NCI-H1092 (cell line): ENCODE measurements at places on chromosomes 2 and 18.

GRCh38 chr2:240129731-240130392, 6.2 kb downstream of the COPS9 start:
- no peak for DNase-seq

- DNase-seq: no peak
Observed at GRCh38 chr2:161115605-161116380, 44.4 kb upstream of the TANK start.

GRCh38 chr2:129329574-129329973, 649.9 kb upstream of the RAB6C start:
- no peak for DNase-seq

GRCh38 chr2:49737606-49738005, 583.3 kb upstream of the FSHR start:
- DNase-seq: no peak

GRCh38 chr2:33503002-33503401, 26.6 kb downstream of the RASGRP3 start:
- no peak for DNase-seq

GRCh38 chr2:101952551-101952950, 39.2 kb upstream of the IL1R2 start:
- no peak for DNase-seq

DNA sequence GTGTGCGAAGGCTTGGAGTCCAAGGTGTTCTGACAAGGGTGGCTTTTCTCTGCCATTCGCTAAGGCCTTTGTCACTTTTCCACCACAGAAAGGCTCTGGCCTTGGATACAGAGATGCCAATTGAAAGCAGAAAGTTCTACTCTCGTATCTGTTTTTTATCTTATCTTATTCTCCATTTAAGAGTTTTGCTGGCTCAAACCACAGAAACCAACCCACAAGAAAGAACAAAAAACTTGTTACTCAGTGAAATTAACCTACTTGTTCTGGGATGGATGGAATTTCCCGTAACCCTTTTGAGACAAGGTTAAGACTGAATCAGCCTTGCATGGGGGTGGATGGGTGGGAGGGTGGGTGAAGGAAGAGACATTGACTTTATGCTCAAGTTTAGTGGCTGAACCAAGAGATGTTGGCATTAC, 221.7 kb downstream of the CDH20 start:
- no peak for DNase-seq

DNA sequence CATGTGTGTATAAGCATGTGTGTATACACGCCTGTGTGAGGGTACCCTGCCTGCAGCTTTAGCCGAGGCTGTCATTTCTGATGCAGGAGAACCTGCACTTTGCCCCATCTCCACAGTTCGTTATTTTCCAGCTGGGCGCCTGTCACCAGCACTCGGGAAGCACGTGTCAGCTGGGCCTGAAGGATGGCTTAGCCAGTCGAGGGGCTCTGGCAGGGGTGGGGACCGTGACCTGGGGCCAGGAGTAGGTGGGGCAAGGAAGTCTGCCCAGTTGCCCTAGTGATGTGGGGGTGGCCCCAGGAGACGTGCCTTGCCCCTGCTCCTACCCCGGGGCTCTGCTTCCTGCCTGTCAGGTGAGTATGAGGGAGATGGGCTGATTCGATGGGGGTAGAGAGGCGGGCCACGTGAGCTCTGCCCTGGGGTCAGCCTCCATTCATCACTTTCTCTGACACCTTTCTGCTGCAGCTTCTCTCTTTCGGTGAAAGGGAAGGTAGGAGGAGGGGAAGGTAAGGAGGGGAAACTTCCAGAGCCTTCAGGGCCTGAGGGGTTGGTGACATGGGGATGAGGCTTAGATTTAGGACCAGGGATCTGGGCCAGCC, 130.6 kb upstream of the SKOR2 start:
- DNase-seq: no peak

GRCh38 chr2:10771786-10772185, 40.8 kb downstream of the PDIA6 start:
- DNase-seq: no peak

GRCh38 chr18:3481696-3482210, 31.8 kb downstream of the TGIF1 start:
- no peak for DNase-seq

GRCh38 chr2:171163261-171163660, 2.6 kb upstream of the TLK1 start:
- DNase-seq: no peak

- DNase-seq: no peak
Observed at GRCh38 chr18:21386523-21387240, 144.7 kb downstream of the GREB1L start.

- no peak for DNase-seq
Observed at GRCh38 chr2:96073170-96073775, 38.6 kb upstream of the GPAT2 start.

DNA sequence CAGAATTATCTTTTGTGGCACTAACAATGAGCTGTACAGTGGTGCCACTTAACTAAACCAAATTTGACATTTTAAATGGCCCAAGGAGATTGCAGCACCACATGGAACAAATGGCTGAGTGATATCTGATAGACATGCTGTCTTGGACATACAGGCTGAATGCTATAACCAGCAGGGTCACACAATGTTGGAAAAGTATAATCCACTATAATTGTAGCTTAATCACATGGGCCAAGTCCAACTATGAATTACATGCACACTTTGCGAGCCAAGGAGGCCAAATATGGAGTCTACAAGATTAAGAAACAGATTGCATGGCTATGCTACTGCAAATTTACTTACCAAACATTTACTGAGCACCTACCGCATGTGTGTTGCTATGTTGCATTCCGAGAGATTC, 69.0 kb downstream of the AOX1 start:
- DNase-seq: no peak

GRCh38 chr2:68452158-68452900, 14.8 kb downstream of the FBXO48 start:
- no peak for DNase-seq

- no peak for DNase-seq
Observed at GRCh38 chr2:240921995-240922244, 15.8 kb downstream of the CROCC2 start.

- DNase-seq: no peak
Observed at GRCh38 chr2:58515827-58516573, 274.9 kb upstream of the FANCL start.

DNA sequence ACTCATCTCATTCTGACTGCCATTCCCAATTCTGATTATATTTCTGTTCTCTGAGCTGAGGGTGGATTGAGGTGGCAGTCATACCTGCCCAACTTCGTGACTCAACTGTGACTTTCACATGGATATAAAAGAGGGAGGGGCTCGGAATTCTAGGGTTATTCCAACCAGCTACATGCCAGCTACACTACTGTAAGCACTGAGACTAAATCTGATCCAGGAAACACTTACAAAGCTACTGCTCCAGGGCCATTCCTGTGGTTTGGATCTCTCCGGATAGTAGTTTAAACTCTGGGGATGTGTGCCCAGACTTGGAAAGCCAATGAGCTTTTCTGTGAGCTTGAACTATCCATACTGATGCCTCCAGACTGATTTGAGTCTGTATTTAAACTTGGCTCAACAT, 7.9 kb downstream of the MAP2 start:
- no peak for DNase-seq

DNA sequence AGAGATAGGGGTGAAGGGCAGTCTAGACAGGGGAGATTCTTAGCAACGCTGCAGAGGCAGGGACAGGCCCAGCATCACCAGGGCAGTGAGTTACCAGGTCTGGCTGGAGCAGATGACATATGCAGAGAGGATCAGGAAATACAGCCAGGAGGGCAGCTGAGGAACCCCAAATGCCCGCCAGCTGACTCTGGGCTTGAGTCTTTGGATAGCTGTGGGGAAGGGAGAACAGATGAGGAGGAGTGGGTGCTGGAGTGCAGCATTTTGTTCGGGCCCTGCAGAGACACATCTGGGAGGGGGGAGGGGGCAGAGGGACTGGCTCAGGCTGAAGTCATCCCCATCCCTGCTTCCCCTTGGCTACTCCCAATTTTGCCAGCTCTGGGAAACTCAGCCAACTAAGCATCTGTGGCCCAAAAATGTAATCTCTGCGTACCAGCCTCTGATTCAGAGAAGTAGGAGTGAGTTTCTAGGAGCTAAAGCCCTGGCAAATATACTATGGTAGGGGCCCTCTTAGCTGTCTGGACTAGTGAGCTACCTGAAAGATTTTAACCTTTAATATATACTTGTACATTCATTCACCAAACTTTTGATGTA, 214.5 kb downstream of the ZBTB7C start:
- DNase-seq: no peak

DNA sequence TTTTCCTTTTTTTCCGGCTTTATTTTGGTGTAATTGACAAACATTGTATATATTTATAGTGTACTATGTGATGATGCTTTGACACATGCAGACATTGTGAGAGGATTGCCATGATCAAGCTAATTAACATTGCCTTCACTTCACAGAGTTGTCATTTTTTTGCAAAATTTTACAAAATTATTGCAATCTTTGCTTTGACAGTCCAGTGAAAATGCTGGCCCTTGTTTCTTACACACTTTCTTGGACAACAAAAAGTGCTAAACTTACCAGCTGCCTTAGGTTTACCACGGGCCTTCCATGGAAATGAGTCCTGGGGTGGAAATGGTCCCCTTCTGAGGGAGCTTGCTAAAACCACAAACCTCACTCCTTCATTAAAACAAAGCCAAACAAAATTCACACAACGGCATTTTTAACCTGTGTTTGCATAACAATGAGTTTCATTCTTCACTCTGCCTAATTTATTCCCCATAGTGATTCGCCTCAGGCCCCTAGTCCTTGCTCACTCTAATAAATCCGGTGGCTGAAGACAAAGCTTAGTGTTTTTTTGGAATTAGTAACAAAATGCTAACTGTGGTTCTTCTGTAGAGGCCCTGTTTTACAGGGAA, 32.2 kb downstream of the LINC00305 start:
- DNase-seq: no peak

DNA sequence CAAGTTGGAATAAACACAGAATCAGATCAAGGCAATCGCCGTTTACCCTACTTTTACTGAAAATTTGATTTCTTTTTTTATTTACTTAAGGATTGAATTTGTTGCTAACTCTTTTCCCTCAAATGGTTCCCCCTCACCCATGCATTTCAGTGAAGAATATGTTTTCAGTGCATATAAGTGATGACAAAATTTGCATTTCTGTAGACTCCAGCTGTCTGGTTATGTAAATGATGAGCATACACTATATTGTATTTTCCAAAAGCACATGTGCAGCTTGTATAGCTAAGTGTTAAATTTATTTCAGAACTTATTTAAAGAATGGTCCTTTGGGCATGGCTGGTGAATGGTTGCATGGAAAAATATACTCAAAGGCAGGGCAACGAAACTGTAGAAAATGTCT, 437.7 kb downstream of the PTPRM start:
- DNase-seq: no peak

- DNase-seq: no peak
Observed at GRCh38 chr2:45432406-45432805, 178.7 kb downstream of the SRBD1 start.

- DNase-seq: no peak
Observed at GRCh38 chr2:70243806-70244584, 4.4 kb downstream of the TIA1 start.

DNA sequence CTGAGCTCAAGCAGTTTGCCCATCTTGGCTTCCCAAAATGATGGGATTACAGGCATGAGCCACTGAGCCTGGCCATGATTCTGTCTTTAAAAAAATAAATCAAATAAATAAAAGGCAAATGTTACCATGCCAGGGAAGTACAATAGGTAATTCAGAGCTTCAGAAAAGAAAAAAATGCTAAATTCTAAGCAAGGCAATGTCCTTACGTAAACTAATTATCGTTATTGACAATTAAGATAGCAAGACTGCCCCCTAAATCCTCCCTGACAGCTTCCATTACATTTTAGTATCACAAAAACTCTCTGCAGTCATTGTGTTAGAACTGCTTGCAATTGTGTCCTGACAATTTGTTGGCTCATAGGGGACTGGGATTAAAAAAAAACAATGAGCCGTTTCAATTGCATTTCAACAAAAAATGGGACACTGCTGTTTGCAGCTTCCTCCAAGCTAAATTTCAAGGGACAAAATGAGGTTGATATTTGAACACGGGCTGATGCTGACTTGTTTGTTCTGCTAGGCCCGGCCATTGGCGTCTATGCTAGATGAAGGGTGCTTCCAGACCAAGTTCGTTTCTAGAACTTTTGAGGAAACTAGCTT, 88.9 kb downstream of the MOGAT1 start:
- DNase-seq: no peak

DNA sequence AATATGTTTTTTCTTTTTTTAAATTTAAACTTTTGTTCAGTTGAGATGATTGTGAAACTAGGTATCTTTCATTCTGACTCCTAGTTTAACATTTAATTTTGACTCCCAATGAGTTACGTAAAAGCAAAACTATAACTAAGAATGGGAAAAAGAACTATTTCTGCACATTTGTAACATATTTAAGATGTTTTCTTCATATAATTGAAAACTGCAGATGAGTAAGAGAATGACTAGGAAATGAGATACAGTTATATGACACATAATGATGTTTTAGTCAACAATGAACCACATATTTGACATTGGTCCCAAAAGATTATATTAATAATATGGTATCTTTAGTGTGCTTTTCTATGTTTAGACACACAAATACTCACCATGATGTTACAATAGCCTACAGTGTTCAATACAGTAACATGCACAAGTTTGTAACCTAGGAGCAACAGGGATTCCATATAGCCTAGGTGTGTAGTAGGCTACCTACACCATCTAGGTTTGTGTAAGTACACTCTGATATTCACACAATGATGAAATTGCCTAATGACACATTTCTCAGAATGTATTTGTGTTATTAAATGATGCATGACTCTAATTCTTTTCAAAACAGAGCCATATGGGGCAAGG, 12.6 kb downstream of the ERMN start:
- no peak for DNase-seq

DNA sequence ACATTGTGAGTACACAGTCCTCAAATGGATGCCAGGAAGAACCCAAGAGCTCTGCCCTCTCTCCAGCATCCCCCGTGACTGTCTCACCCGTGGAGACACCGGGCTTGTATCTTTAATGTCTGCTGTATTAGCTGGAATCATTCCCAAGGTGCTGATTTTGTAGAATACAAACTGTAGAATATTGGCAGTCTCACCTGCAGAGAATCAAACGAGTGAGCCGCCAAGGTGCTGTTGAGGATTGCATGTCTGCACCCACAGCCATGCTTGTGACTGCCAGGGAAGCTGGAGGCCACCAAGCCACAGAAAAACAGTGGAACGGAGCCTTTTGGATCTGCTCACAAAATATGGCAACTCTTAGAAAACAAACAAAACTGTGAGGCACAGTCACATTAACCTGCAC, 37.5 kb downstream of the TMEM18 start:
- no peak for DNase-seq

GRCh38 chr2:233492078-233492477, 74.5 kb downstream of the USP40 start:
- DNase-seq: no peak

DNA sequence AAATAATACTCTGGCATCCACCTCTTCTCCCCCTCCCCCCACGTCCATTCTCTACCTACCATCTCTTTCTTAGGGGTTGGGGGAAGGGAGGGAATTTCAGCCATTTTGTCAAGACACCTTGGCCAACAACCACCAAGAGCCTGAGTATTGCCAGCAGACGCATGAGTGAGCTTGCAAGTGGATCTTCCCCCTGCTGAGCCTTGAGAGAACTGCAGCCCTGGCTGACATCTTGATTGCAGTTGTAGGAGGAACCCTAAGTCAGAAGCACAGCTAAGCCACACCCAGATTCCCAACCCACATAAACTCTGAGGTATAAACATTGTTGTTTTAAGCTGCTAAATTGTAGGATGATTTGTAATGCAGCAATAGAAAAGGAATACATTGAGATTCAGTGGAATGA, 165.6 kb downstream of the TMEFF2 start:
- no peak for DNase-seq
